ENCODE measurements at places on chromosomes 2 and 18.

GRCh38 chr2:235612181-235612950 lies 118.5 kb downstream of the AGAP1 start:
- DNase-seq = no peak

DNA sequence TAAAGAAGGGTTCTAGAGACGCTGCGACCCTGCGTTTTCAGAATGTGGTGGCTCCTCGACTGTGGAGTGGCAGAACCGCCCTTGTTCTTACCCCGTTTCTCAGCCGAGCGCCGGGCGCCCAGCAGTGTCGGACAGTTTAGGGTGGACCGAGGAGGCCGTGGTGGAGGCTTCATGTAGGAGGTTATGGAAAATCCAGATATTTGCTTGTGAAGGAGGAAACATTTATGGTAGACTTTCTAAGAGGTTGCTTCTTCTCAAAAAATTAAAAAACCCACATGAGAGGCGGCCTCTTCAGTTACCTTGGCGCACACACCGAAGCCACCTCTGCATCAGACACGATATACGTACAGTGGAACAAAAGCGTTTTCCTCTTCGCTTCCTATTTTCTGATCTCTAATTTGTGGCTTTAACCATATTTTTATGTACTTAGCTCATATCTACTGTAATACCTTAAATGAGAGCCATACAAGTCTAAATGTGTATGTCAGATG lies 120.8 kb downstream of the NFATC1 start:
- peak; percentile 42 for DNase-seq

- no peak for DNase-seq
Observed at GRCh38 chr2:58665154-58665553, 424.0 kb upstream of the FANCL start.

DNA sequence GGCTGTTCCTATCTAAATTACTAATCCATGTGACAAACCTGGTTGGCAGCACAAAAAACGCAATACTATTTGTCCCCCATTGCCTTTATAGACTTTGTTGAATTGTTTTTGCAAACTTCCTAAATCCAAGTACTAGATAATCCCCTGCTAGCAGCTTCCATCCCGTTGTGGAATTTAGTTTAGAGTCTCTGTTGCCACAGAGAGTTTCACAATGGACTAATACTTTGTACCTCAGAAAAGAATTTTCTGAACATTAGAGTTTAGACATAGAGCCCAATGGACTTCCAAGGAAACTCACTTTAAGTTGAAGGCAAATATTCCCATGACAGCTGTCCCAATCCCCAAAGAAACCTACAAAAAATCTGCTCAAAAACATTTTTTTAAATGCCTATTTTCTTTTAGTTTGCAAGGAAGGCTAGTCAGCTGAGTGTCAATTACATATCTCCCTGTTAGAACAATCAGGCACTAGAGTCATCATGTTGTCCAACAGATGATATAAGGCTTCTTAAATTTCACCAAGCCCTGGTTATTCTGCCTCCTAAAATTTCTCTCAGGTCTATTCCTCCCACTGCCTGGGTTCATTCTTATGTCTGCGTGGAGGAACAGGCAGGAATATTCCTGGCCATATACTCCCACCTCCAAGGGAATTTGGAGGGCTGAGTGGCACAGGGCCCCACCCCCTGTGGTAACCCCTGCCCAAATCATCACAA lies 27.2 kb downstream of the RNF152 start:
- DNase-seq = no peak

- no peak for DNase-seq
Observed at GRCh38 chr2:210919128-210919527, 362.7 kb downstream of the CPS1 start.

DNA sequence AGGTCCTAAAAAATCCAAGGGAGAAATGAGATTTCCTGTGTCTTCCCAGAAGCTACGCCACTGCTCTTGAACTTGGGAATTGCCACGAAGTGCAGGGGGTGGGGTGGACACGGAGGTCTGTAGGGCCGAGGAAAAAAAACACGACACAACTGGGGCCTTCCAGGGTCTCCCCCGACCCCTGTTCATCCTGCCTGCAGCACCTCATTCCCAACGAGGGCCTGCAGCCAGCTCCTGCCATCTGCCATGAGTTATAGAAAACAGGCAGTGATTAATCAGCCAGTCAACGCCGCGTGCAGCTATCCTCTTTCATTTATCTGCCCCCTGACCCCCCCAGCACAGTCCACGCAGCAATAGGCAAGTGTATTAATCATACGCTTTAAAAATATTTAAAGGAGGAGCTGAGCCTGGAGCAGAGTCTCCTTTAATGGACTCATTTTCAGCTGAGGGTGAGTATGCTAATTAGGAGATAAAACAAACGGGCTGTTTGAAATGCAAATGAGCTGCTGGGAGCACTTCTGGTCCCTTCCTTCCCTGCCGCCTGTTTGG lies 209.9 kb downstream of the TFCP2L1 start:
- DNase-seq = peak; percentile 79

- peak; percentile 59 for DNase-seq
Observed at GRCh38 chr18:62524440-62525200, 1.8 kb downstream of the ZCCHC2 start.

GRCh38 chr18:23342506-23342905 lies 110.6 kb upstream of the RIOK3 start:
- DNase-seq = no peak

GRCh38 chr2:25489631-25490030 lies 147.9 kb upstream of the DNMT3A start:
- DNase-seq = no peak

DNA sequence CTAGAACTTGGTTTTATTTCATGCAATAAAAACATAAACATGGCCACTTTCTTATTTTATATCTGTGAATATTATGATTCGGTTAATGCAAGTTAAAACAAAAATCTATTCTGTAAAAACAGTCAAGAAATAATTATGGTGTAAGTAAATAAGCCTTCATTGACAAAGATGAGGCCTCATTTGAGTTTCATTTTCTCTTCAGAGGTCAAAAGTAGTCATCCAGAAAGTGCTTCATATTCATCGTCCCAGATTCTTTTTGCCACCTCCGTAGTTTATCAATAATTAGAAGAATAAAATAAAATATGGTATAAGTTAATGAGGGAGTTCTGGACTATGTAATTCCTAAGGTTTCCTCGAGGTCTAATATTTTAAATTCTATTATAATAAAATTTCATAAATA lies 19.4 kb upstream of the HNRNPA3 start:
- DNase-seq = no peak

DNA sequence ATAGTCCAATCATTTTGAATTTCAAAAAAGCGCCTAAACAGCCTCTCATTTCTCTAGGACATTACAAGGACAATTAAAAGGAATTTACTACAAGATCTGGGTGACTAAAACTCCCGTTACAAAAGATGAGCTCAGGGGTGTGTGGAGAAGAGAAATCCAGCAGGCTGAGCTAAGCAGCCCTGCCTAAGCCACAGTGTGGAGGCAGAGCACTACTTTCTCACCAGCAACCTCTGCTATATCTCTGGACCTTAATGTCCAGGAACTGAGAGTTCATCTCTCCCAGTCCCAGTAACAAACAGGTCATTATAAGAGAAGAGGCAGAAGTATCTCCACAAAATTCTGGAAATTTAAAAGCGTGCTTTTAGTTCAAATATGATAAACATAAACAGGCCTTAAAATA lies 18.9 kb upstream of the ANKRD62 start:
- DNase-seq = no peak

- no peak for DNase-seq
Observed at GRCh38 chr18:51824746-51825145, 515.3 kb upstream of the DCC start.

DNA sequence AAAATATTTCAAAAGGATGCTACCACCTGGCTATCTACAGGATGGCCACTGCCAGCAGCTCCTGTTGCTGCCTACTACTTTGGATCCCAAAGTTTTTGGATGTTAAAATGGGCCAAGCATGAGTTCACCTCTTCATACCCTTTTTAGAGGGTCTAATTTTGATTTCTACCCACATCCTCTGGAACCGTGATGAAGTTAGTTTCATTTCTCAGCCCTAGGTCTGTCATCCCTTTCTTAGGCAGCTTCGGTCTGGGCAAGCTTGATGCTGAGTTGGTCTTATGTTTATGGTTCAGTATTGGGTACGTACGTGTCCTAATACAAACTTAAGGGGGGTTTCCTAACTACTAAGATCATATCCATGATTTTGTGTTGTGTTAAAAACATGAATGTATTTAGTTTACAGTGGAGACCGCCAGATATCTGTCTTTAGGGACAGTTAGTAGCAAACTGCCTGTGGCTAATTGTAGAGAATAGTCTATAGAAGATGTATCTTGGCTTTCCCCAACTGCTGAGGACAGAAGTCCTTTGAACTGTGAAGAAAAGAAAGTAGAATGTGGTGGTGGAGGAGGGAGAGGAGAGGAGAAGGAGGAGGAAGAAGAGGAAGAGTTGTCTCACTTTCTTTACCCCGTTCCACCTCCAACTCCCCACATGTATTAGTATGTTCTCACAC lies 184.9 kb downstream of the UBE2E3 start:
- peak; percentile 56 for DNase-seq

DNA sequence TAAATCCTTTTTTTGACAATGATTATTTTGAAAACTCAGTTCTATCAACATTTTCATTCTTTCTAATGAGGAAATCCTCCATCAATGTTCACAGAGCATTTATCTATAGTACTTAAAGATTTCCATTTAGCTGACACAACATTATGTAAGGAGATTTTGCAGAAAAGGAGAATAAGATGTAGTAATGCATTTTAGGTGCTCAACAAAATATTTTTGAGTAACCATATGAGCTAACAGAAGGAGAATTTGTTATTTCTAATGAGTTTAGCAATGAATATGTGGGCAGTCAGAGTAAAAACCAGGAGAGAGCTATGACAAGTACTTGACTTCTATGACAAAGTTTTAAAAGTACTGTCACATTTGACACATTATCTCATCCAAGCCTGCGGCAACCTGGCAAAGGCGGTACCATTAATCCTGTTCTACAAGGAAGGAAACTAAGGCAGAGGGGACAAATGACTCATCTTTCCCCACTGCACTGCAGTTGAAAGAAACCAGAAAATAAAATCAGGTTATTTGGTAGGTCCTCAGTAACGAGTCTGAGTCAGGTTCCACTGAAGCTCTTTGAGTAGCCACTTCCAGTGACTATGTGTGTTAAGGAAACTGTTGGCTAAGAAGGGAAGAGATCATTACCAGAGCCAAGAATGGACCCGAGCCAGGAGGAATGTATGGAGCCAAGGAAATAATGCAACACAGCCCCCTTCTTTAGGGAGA lies 134.1 kb upstream of the ITGB6 start:
- peak; percentile 53 for DNase-seq

- DNase-seq = no peak
Observed at GRCh38 chr2:9017411-9017810, 13.9 kb upstream of the MBOAT2 start.
